ENCODE measurements at places on chromosomes 1 and 21.

GRCh38 chr1:44672254-44672955 is 1.9 kb downstream of the TMEM53 start:
- peak; percentile 93 for DNase-seq

DNA sequence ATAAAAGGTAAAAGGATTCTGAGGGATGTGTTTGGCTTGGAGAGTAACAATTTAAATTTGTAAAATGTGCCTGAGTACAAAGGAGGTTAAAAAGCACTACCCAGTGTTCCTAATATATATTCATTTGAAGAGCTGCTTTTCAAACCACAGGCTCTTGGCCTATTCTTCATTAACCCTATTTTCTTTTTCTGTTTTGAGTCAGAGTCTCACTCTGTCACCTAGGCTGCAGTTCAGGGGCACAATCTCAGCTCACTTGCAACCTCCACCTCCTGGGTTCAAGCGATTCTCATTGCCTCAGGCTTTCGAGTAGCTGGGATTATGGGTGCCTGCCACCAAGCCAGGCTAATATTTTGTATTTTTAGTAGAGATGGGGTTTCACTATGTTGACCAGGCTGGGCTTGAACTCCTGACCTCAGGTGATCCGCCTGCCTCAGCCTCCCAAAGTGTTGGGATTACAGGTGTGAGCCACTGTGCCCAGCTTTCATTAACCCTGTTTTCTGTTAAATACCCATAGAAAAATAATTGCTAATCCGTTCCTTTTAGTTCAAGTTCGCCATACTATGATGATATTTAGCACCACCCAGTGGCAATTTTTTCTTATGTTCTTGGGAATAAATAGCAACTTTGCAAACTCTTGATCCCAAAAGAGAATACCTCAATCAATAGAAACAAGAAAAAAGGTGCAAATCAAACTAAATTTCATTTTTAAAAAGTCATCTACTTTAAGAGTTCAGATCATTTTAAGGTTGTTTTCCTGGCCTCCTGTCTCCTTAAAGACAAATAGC is 30.5 kb downstream of the ZBTB8OS start:
- peak; percentile 29 for DNase-seq

GRCh38 chr1:204130981-204131892 is 20.6 kb downstream of the ETNK2 start:
- DNase-seq, result no peak

DNA sequence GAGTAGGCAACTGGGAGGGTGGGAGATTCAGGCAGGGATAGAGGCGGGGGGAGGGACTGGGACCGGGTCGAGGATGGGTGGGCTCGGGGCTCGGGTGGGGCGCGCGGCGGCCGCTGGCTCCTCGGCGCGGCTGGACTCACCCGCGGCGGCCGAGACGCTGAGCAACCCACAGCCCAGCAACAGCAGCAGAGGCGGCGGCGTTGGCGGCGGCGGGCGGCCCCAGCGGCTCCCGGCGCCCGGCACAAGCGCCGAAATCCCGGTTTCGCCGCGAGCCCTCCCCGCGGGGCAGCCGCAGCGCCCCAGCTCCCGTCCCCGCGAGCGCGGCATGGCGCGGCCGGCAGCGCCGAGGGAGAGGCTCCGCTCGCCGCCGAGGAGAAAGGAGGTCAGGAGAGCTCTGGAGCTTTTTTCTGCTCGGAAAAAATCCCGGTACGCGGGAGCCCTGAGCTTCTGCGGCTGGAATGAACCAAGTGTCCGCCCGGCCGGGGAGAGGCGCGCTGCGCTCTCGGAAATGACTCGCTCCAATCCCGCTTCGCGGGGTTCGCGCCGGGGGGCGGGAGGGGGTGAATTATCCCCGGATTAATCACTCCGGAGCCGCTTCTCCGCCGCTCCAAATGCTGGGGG is at the start of gene CSMD2:
Gene CSMD2 (minus strand): TSS at position 460 of the 621 bp plus-strand sequence. CDS start 133 bp downstream, at position 327.
- no peak for DNase-seq

DNA sequence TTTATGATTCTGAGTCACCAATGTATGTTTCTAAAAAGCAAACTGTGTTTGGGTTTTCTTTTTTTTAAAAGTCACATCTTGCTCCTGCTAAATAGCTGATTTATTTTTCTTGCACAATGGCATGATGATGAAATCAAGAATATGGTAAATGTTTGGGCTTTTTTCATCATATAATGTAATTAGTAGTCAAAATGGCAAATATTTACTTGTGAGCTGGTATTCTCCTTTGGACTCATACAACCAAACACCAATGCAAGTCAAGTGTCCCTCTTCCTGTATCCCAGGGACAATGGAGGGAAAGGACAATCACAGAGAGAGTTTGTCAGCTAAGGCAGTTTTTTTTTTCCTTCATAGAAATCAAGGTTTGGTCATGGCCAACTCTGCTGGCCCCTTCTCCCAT is 94.6 kb upstream of the RALGPS2 start:
- DNase-seq, result no peak

GRCh38 chr1:212860713-212861581 is 2.9 kb downstream of the FLVCR1 start:
- DNase-seq, result no peak

DNA sequence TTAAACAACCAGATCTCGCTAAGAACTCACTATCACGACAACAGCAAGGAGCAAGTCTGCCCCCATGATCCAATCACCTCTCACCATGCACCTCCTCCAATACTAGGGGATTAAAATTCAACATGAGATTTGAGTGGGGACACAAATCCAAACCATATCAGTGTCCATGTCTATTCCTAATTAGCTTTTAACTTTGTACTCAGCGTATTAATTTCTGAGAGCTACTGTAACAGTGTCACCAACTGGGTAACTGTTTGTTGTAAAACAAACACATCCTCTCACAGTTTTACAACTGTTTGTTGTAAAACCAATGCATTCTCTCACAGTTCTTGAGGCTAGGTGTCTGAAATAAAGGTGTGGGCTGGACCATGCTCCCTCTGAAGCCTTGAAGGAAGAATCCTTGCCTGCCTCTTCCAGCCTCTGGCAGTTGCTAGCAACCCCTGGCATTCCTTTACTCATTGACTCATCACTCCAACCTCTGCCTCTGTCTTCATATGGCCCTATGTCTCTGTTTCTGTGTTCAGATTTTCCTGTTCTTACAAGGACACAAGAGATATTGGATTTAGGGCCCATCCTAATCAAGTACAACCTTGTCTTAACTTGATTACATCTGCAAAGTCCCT is 121.2 kb downstream of the LTN1 start:
- DNase-seq, result no peak

GRCh38 chr21:46005481-46005881 is 23.9 kb downstream of the COL6A1 start:
- no peak for DNase-seq

DNA sequence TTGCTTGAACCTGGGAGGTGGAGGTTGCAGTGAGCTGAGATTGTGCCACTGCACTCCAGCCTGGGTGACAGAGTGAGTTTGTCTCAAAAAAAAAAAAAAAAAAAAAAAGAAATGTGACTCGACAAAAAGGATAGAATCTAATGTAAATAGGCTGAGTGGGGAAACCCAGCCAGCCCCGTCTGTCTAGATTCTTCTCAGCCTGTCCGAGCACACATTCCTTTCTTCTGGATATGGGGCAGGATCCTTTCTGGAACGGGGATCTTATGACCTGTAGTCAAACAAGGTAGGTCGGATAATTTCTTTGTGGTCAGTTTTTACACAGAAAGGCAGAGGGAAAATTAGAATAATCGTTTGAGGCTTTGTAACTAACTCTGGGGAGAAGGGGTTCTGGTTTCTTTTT is 74.1 kb downstream of the C21orf91 start:
- no peak for DNase-seq

DNA sequence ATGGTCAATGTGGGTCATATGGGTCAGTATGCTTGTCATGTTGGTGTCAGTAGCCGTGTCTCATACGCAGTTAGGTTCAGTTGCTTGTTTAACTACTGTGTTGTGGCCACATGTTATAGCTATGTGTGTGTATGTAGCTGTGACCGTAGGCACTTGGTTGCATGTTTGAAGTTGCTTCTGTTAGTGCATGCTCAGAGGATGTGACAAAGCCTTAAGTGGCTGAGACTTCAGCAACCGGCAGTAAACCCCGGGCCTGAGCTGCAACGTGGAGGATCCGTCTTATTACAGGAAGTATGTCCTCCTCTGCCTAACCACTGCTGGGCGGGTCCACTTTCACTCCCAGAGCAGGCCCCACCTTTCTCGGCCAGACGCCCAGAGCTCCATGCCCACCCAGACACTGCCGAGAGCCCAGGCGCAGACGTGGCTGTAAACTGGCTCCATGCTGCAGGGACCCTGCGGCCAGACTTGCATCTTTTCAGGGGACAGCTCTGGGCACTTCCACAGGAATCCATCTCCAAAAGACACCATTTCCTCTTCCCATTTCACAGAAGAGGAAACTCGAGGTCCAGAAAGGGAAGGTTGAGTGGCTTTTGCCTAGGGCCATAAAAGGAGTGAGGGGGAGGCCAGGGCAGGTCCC is 2.2 kb downstream of the TCEA3 start:
- DNase-seq, result peak; percentile 72

DNA sequence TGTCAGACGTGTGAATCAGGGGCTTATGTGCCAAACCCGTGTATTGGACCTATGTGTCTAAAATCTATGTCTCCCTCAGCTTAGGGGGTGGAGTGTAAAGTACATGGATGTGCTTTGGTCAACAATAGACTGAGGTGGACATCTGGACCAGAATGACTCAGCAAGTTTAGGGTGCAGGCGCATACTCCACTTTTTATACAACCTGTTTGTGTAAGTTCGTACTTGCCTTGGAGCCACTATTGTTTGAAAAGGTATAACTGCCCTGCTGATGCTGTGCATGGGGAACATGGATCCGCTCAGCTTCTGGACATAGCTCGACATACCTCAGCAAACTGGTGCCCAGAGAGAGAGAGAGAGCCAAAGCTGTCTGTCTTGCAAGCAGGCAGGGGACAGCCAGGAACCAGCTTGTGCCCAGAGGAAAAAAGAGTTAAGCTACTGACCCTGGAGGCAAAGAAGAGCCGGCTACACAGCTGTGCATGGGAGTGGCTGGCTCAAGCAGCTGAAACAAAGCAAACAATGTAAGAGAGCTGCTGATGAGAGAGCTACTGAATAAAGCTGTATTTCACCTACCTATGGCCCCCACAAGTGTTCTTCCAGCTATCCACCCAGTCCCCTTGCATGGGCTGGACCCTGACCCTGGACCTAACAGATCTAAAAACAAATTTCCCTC is 41.2 kb downstream of the GJA5 start:
- no peak for DNase-seq

- DNase-seq, result no peak
Measured at GRCh38 chr21:43932005-43932404, 67.0 kb downstream of the AGPAT3 start.

DNA sequence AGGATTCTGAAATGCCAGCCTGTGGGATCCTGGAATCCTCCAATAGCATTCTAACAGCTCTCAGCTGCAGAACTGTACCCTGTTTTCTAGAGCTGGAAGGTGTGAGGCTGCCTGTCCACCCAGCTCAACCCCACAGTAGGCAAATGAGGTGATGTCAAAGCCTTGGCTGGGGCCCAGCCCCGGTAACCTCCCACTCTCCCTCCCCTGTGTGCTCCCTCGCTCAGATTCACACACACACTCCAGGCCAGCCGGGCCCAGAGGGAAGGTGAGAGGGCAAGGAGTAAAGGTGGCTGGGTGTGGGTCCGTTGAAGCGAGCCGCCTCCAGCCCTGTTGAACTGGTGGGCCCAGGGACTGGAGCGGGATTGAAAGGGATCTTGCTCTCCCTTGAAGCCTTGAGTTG is at the start of gene BSND:
Gene BSND (plus strand): TSS at position 257 of the 400 bp plus-strand sequence. CDS start 254 bp downstream, outside the sequence.
- no peak for DNase-seq

DNA sequence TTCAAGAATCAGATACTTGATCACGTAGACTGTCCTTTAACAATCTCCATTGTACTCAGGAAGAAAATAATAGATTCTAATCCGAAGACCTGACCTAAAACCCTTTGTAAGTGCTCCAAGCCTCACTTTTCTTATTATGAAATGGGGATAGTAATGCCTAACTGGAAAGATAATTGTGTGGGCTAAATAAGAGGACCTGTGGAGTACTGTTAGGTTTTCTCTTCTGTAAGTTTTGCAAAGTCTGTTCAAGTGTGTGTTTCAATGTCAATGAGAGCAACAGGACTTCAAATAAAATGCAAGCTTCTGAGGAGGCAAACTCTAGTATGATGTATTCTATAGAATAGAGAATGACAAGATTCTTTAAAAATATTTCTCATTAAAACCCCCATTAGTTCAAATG is 348.6 kb downstream of the USP25 start:
- DNase-seq, result no peak

- DNase-seq, result no peak
Measured at GRCh38 chr1:30491831-30492230, 231.6 kb downstream of the MATN1 start.
